Transverse colon (tissue), 4 donors: ENCODE measurements at places on chromosomes 5 and 9. TPM values are rescaled to one million over a fixed set of nuclear protein-coding genes. Genes with fewer than 3 reads are reported as not detected.

GRCh38 chr5:4651806-4652565 is 488.1 kb upstream of the ADAMTS16 start:
- H3K4me3 ChIP-seq, result no peak overlapping the region
- H3K36me3 ChIP-seq, result no peaks in the 10 kb centered on the region
- H3K27me3 ChIP-seq, result no peaks in the 10 kb centered on the region
- no peak for DNase-seq
- H3K4me1 ChIP-seq, result no peaks in the 10 kb centered on the region
- no peak overlapping the region for H3K27ac ChIP-seq

Gene ZDHHC11
- 14.9 TPM for total RNA-seq

GRCh38 chr5:88515881-88516819 is 247.5 kb upstream of the TMEM161B start:
- no peaks in the 10 kb centered on the region for H3K36me3 ChIP-seq
- H3K27ac ChIP-seq, result no peak overlapping the region
- DNase-seq, result no peak
- H3K27me3 ChIP-seq, result peaks cover 14% of the 10 kb centered on the region

DNA sequence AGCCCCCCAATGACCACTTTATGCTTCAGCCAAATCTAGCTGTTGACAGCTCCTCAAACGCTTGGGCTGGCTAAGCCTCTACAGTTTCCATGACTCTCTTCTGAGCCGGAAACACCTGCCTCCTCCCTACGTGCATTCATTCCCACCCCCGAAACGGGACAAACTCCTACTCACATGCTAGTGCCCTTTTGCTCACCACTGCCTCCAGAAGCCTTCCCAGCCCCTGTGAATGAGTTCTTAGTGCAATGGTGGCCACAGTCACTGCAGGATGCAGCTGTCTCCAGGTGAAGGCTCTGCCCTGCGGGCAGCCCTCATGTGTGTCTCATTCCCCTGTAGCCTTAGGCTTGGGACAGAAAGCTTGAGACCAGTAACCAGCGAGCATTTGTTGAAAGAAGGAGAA is 68.8 kb upstream of the DAB2IP start:
- no peaks in the 10 kb centered on the region for H3K27me3 ChIP-seq
- H3K27ac ChIP-seq, result no peak overlapping the region
- DNase-seq, result no peak
- no peak overlapping the region for H3K4me3 ChIP-seq
- H3K36me3 ChIP-seq, result no peaks in the 10 kb centered on the region

Gene SIT1
- 1.2 TPM for total RNA-seq
